ENCODE measurements at places on chromosomes 2 and 18.

DNA sequence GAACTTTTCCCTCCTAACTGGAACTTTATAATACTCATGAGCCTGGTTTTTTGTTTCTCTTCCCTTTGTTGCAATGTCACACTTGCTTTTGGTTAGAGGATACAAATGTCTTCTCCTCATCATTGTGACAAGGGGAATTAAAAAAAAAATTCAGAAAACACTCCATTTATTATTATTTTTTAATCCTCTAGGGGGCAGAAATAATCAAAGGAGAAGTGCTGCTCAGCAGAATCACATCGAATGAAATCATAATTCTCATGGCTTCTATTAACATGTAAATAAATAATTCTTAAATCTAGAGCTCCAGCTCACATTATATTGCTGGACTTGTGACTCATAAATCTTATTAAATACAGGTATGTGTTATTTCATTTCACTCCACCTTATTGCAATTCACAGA, 273.8 kb downstream of the TRIB2 start:
- DNase-seq = no peak

DNA sequence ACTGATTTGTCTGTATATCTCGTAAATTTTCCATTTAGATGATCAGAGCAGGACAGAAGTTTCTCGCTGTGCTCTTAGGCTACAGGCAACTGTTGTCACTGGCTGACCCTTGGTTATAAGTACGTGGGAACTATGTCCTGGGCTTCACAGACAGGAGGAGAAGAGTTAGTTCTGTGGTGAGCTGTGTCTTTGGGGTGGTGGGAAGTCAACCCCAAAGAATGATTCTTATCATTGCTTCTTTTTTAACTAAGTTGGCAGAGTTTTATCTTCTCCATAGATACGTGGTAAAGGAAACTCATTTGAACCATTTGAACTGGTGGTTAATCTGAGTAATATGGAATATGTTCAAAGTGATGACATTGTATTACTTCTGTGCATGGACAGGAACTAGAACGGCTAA, 230.6 kb upstream of the EPAS1 start:
- DNase-seq = no peak

DNA sequence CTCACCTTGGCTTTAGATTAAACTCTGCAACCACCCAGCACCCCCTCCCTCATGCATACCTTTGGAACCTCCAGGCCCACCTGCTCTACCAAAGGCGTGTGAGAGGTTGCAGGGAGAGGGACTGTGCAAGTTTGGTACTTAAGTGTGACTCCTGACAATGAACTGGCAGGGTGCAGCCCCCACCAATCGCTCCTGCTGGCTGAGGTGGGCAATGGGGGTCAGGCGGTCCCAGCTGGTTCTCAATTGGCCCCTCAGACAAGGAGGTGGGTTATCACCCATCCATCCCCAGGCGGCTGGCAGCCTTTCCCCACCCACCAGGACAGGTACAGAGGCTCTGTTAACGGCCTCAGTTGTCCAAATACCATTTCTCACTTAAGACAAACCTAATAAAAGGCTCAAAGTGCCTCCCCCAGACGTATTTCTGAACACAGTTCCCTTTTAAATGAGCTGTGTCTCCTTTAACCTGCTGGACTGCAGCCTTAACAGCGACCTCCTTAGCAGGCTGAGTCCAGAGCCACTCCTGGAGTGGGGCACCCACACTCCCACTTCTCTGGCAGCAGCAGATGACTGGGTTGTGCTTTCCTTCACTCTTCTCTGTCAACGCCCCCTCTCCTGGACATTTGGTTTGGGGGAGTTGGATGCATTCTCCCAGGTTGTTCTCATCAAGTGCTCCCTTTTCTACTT, 169.2 kb upstream of the SMAD2 start:
- no peak for DNase-seq

GRCh38 chr18:51879329-51879728, 460.7 kb upstream of the DCC start:
- DNase-seq = no peak

GRCh38 chr2:21787941-21788340, 664.2 kb downstream of the TDRD15 start:
- no peak for DNase-seq
